ENCODE measurements at places on chromosomes 1 and 21.

DNA sequence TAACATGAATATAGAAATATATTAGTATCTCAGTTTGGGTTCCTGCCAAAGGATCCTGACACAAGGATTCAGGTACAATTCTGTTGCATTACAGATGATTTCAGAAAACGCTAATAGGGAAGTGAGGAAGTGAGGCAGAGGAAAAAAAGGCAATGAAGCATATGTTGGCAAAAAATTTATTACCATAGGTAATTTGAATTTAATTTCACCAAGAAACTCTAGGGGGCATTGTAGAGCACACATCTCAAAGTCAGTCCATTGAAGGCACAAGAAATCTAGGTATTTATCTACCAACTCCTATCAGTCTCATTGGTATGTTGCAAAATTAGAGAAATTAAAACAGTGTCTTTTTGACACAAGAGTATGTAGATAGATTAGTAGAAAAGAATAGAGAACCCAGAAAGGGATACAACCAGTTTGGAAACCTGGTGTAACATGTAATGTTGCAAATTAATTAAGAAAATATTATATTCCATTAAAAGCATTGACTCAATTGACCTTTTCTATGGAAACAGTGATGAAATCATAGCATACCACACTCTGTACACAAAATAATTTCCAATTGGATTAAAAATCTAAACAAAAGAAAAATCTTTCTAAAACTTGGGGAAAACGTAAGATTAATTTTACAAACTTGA is 104.9 kb upstream of the SNX7 start:
- no peaks in the 10 kb centered on the region for H3K27me3 ChIP-seq
- H3K4me1 ChIP-seq = no peaks in the 10 kb centered on the region
- H3K36me3 ChIP-seq = no peaks in the 10 kb centered on the region
- DNase-seq = peak; percentile 65

DNA sequence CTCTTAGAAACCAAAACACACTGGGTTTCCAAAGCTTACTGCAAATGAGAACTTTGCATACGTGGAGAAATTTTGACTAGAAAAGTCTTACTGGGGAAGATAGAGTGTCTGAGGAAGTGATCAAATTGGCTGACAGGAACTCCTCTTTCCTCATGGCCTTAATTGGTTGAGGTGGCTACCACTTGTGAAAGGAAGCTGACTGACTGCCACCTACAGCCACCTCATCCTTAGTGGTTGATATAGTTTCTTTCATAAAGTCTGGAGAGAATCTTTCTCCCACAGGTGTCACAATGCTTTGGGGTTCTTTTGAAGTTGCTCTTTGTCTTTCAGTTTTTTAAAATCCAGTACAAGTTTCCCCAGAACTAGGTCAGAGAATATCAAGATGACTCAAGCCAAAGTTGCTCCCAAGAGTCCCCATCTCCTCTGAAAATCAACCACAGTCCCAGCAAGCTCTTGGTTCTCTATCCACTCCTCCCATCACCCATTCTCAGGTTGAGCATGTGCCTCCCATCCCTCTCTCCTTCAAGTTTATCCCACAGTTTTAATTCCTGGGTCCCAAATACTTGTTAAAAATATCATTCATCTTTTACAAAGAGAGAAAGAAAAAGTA is 43.3 kb downstream of the GPR88 start:
- H3K36me3 ChIP-seq = no peaks in the 10 kb centered on the region
- peaks cover 9% of the 10 kb centered on the region for H3K27me3 ChIP-seq
- no peak for DNase-seq
- no peak overlapping the region for H3K4me3 ChIP-seq
- H3K4me1 ChIP-seq = no peaks in the 10 kb centered on the region

- no peaks in the 10 kb centered on the region for H3K36me3 ChIP-seq
- no peak for DNase-seq
- H3K27me3 ChIP-seq = no peaks in the 10 kb centered on the region
- H3K4me1 ChIP-seq = peaks cover 21% of the 10 kb centered on the region
These were observed 19.9 kb upstream of the IFNGR2 start for GRCh38 chr21:33383056-33383888.

- H3K27me3 ChIP-seq = no peaks in the 10 kb centered on the region
- H3K27ac ChIP-seq = peak overlapping the region; percentile 84
- peak; percentile 30 for DNase-seq
- peak overlapping the region; percentile 80 for H3K4me3 ChIP-seq
- peaks cover 9% of the 10 kb centered on the region for H3K4me1 ChIP-seq
- no peaks in the 10 kb centered on the region for H3K36me3 ChIP-seq
These were observed 1.2 kb downstream of the LRP8 start for GRCh38 chr1:53326598-53327181.

DNA sequence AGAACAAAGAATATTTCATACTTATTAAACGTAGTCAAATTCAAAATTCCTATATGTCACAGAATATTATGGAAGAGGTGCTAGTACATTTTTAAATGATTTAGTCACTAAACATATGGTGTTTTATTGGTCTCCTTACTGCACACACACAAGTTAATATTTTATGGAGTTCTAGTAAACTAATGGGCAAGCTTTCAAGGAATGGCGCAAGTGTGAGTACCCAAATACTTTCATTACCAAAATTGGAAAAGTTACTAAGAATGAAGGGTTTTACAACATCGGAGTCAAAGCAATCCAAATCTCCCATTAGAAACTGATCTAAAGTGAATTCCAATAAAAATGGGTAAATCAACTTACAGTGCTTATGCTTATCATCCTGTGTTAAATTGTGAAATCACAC is 921.9 kb downstream of the ADGRL2 start:
- no peaks in the 10 kb centered on the region for H3K4me1 ChIP-seq
- no peaks in the 10 kb centered on the region for H3K27me3 ChIP-seq
- H3K4me3 ChIP-seq = no peak overlapping the region
- H3K27ac ChIP-seq = no peak overlapping the region

DNA sequence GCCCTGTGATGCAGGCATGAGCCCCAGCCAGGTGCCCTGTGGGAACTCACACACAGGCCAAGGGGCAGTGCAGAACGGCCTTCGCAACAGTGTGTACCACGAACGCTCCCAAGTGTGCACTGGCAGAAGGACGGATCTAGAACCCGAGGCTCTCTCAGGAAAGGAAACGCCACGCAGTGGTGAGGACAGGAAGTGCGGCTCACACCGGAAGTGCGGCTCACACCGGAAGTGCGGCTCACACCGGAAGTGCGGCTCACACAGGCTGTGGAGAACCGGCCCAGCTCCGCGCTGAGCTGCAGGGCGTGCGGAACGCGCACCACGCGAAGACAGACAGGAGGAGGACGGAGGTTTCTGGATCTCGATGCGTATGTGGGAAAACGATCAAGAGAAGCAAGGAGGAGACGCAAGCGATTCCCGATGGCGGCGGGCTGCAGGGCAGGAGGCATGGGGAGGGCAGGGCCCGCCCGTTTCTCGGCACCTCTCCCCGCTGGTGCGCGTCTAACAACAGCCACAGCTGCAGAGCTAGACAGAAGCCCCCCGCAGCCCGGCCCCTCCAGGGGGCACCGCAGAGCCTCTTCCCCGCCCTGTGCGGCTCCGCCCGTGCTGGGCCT is 35.9 kb upstream of the TMEM52 start:
- no peak for DNase-seq
- H3K4me1 ChIP-seq = no peaks in the 10 kb centered on the region
- no peaks in the 10 kb centered on the region for H3K27me3 ChIP-seq
- no peak overlapping the region for H3K27ac ChIP-seq
- no peaks in the 10 kb centered on the region for H3K36me3 ChIP-seq

GRCh38 chr1:116514708-116515525 is 55.9 kb downstream of the CD58 start:
- H3K27me3 ChIP-seq = no peaks in the 10 kb centered on the region
- H3K27ac ChIP-seq = no peak overlapping the region
- H3K36me3 ChIP-seq = no peaks in the 10 kb centered on the region
- H3K4me1 ChIP-seq = no peaks in the 10 kb centered on the region
- H3K4me3 ChIP-seq = no peak overlapping the region

GRCh38 chr1:93692451-93692861 is 10.8 kb upstream of the BCAR3 start:
- H3K4me3 ChIP-seq = no peak overlapping the region
- H3K27ac ChIP-seq = no peak overlapping the region
- H3K36me3 ChIP-seq = no peaks in the 10 kb centered on the region
- H3K4me1 ChIP-seq = no peaks in the 10 kb centered on the region

GRCh38 chr1:228097333-228098081 is 5.6 kb downstream of the C1orf35 start:
- H3K27ac ChIP-seq = no peak overlapping the region
- no peak overlapping the region for H3K4me3 ChIP-seq
- peaks cover 75% of the 10 kb centered on the region for H3K36me3 ChIP-seq
- no peak for DNase-seq
- H3K27me3 ChIP-seq = no peaks in the 10 kb centered on the region

- no peak overlapping the region for H3K4me3 ChIP-seq
- no peak overlapping the region for H3K27ac ChIP-seq
- DNase-seq = no peak
- peaks cover 7% of the 10 kb centered on the region for H3K4me1 ChIP-seq
- no peaks in the 10 kb centered on the region for H3K36me3 ChIP-seq
- no peaks in the 10 kb centered on the region for H3K27me3 ChIP-seq
These were observed 2.1 kb upstream of the PLEKHA6 start for GRCh38 chr1:204361781-204362180.

- no peaks in the 10 kb centered on the region for H3K4me1 ChIP-seq
- peaks cover 3% of the 10 kb centered on the region for H3K27me3 ChIP-seq
- DNase-seq = no peak
- H3K36me3 ChIP-seq = no peaks in the 10 kb centered on the region
- H3K4me3 ChIP-seq = no peak overlapping the region
These were observed 20.2 kb downstream of the THEM4 start for GRCh38 chr1:151888972-151889570.

- H3K36me3 ChIP-seq = no peaks in the 10 kb centered on the region
- H3K4me1 ChIP-seq = no peaks in the 10 kb centered on the region
- no peak overlapping the region for H3K27ac ChIP-seq
These were observed 95.1 kb upstream of the BCAR3 start for GRCh38 chr1:93776728-93777127.

GRCh38 chr1:41704196-41704595 is 214.5 kb downstream of the HIVEP3 start:
- no peaks in the 10 kb centered on the region for H3K27me3 ChIP-seq
- no peaks in the 10 kb centered on the region for H3K4me1 ChIP-seq
- DNase-seq = no peak
- no peak overlapping the region for H3K4me3 ChIP-seq
- no peak overlapping the region for H3K27ac ChIP-seq

GRCh38 chr1:204623894-204624361 is 61.6 kb downstream of the LRRN2 start:
- H3K4me1 ChIP-seq = no peaks in the 10 kb centered on the region
- DNase-seq = peak; percentile 29
- H3K36me3 ChIP-seq = no peaks in the 10 kb centered on the region
- no peak overlapping the region for H3K4me3 ChIP-seq
- no peaks in the 10 kb centered on the region for H3K27me3 ChIP-seq

GRCh38 chr1:185971688-185972087 is 237.5 kb downstream of the HMCN1 start:
- H3K36me3 ChIP-seq = peaks cover 84% of the 10 kb centered on the region
- no peak overlapping the region for H3K27ac ChIP-seq
- H3K4me1 ChIP-seq = peaks cover 7% of the 10 kb centered on the region
- no peak for DNase-seq

DNA sequence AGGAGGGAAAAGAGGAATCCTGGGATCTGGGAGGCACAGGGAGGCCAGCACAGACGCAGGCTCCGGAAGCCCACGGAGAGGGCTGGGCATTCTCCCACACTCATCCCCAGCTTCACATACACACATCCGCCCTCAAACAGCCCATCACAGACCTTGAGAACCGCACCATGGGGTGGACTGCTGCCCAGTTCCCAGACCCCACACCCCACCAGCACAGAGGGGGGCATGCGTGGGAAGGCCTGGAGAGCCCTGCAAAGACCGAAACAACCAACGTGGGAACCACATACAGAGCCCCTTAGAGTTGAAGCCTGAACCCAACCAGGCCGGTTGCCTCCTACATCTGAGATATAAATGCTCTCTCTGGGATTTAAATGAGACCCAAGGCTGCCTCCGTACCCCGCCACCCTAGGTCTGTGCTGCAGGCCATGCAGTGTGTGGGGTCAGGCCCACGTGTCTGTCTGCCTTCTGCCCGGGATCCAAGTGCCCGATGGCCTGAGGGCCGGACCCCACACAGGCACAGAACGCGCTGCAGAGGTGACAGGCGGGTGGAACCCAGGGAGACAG is 126.2 kb upstream of the COL6A1 start:
- no peak overlapping the region for H3K27ac ChIP-seq
- no peak overlapping the region for H3K4me3 ChIP-seq
- no peaks in the 10 kb centered on the region for H3K36me3 ChIP-seq
- no peaks in the 10 kb centered on the region for H3K4me1 ChIP-seq
- DNase-seq = no peak

- H3K27ac ChIP-seq = no peak overlapping the region
- DNase-seq = no peak
- H3K4me3 ChIP-seq = no peak overlapping the region
- no peaks in the 10 kb centered on the region for H3K27me3 ChIP-seq
These were observed 170.0 kb downstream of the LTN1 start for GRCh38 chr21:28822486-28823335.

- H3K4me3 ChIP-seq = no peak overlapping the region
- H3K27ac ChIP-seq = no peak overlapping the region
- peak; percentile 68 for DNase-seq
- no peaks in the 10 kb centered on the region for H3K27me3 ChIP-seq
- H3K4me1 ChIP-seq = no peaks in the 10 kb centered on the region
These were observed 96.4 kb upstream of the HOOK1 start for GRCh38 chr1:59718064-59718988.

DNA sequence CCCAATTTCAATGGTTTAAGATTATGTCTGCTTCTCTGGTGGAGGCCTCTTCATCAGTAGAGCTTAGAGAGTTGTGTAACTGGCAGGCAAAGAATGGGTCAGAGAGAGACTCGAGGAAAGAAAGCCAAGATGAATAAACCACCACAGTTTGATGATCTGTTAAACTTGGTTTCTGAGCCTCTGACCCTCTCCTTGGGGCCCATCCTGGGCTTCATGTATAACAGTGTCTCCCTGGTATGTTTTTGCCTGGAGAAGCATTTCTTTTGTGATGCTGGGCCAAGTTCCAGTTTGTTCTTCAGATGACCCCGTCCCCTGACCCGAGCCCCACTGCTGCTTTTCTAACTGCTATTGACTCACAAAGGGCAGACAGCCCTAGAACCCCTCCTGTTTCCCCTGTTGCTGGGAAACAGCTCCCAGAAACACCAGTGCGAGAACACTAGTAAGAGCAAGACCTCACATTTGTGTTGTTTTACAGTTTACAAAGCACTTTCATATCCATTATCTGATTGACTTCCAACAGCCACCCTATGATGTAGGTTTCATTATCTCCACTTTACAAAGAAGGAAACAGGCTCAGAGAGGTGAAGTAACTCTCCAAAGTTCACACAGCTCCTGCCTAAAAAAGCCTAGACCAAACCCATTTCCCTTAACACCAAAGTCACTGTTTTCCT is 9.0 kb downstream of the CD2 start:
- no peak for DNase-seq
- no peak overlapping the region for H3K4me3 ChIP-seq
- H3K27me3 ChIP-seq = no peaks in the 10 kb centered on the region
- no peaks in the 10 kb centered on the region for H3K36me3 ChIP-seq
- no peaks in the 10 kb centered on the region for H3K4me1 ChIP-seq
- no peak overlapping the region for H3K27ac ChIP-seq

All from A673 (cell line).